ENCODE measurements at places on chromosomes 2 and 18.

DNA sequence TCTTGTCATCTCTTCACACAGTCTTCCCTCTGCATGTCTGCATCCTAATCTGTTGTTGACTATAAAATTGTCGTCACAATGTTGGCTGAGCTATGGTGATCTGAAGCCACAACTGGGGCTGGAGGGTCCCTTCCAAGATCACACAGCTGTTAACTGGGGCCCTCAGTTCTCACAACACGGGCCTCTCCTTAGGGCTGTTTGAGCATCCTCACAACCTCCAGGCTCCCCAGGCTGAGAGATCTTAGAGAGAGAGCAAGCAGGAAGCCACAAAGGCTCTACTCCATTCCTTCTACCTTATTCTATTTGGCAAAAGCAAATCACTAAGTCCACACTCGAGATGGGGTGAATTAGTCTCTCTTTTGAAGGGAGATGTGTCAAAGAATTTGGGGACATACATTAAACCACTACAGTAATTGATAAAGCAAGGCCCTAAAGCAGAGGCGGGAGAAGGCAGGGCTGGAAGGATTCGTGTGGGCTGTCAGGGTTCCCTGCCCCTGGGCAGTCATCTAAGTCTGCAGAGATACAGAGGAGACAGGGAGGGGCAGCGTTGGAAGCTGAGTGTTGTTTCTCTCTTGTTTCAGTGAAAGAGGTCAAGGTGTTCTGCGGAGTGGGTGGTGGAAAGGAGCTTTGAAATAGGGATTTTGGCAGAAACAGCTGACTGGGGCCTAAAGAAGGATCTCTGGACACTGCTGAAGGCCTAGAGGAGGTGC lies 15.9 kb downstream of the MYO7B start:
- no peak for DNase-seq

- DNase-seq = no peak
Observed at GRCh38 chr2:173221937-173222594, 132.6 kb upstream of the CDCA7 start.

- no peak for DNase-seq
Observed at GRCh38 chr2:159913900-159914299, 115.9 kb upstream of the CD302 start.

DNA sequence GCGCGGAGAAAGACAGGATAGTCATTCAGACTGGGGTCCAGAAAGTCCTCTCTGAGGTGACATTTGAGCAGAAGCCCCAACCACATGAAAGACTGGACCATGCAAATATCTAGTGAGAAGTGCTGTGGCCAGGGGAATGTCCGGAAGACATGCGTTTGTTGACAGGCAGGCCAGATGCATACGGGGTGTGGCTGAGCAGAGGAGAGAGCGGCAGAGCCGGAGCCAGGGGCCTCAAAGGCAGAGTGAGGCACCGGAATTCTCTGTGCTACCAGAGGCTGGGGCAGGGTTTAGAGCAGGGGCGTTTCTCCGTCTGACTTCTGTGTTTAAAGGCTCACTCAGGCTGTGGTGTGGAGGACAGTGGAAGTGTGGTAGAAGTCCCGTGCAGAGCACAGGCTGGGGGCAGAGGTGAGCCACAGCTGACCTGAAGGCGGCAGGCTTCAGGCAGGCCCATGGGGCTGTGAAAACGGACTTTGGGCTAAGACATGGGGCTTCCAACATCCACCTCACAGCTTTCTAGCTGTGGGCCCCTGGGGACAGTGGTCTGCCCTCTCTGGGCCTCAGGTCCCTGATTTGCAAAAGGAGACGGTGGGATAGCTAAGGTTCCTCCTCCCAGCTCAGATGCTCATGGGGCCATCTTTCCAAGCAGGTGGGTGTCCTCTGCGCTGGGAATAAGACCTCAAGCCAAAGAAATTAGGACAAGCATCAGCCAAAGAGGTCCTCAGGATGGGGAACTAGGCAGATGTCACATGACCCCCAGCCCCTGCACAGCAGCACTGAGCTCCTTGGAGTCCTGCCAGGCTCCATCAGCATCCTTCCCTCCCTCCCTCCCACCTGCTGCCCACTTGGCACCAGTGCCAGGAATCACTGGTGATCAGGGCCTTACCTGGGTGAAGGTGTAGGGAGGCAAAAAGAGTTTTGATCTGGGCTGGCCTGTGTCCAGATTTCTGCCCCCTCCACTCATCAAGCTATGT lies 11.2 kb downstream of the RUFY4 start:
- DNase-seq = no peak

- no peak for DNase-seq
Observed at GRCh38 chr18:25247725-25248124, 104.2 kb downstream of the ZNF521 start.

GRCh38 chr2:190767821-190768220 lies 112.8 kb upstream of the GLS start:
- no peak for DNase-seq

Data from NCI-H1436 treated with DMSO at 0.1 percent for 48 hours (cell line).